NCI-H1436 (cell line): ENCODE measurements at places on chromosomes 4 and X.

GRCh38 chrX:154728431-154729190, 22.3 kb downstream of the GAB3 start:
- DNase-seq: no peak

GRCh38 chrX:26918631-26919030, 544.5 kb downstream of the PPP4R3C start:
- no peak for DNase-seq

- DNase-seq: no peak
Observed at GRCh38 chrX:10902001-10902400, 209.1 kb upstream of the HCCS start.

DNA sequence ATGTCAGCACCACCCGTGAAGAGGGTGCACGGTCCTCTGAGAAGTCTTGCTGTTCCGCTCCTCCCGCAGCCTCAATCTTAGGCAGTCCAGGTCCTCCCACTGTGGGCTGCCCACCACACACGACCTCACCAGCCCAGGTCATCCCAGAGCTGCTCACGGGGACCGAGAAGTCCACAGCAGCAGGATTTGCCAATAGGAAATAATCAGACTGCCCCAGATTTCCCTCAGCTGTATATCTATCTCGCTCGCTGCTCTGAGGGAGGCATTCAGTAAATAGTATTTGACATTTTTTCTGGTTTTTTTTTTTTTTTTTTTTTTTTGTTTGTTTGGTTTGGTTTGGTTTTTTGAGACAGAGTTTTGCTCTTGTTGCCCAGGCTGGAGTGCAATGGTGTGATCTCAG, 83.8 kb downstream of the STOX2 start:
- DNase-seq: no peak

DNA sequence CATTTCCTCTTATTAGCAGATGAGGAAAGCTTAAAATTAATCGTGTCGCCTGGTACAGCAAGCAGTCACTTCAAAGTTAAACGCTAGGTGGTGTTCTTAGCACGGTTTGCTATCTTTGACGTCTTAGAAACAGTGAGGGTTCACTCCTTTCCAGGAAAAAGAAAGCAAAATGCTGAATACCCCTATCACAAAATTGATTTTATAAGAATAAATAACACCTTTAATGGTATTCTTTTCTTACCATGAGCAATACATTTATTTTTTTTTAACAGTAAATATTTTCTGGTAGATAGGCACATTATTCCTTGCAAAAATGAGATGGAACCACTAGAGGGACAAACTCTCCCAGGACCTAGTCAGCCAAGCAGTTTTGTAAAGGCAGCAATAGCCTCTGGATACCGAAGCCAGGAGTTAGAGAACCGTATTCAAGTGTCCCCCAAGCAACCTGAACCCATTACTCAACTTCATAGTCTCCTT, 153.9 kb downstream of the KDR start:
- DNase-seq: no peak

- no peak for DNase-seq
Observed at GRCh38 chr4:138996090-138996489, 19.5 kb upstream of the NOCT start.

- no peak for DNase-seq
Observed at GRCh38 chr4:3656416-3657356, 109.5 kb upstream of the ADRA2C start.

- DNase-seq: no peak
Observed at GRCh38 chr4:147693218-147693617, 9.3 kb upstream of the PRMT9 start.

- DNase-seq: peak; percentile 0
Observed at GRCh38 chrX:79081895-79082512, 62.5 kb upstream of the GPR174 start.

DNA sequence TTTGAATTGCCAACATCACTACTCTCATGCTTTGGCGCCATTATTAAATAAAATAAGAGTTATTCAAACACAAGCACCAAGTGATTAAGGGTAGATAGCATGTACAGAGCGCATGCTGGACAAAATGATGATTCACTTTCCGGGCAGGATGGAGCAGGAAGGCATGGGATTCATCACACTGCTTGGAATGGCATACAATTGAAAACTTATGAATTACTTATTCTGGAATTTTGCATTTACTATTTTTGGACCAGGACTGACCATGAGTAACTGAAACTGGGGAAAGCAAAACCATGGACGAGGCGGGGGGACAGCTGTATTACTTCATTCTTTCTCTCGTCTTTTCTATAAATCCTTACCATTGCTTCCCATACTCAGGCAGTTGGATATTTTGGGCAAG, 28.5 kb upstream of the FGF5 start:
- DNase-seq: no peak
